ENCODE measurements at places on chromosomes 4 and X.

DNA sequence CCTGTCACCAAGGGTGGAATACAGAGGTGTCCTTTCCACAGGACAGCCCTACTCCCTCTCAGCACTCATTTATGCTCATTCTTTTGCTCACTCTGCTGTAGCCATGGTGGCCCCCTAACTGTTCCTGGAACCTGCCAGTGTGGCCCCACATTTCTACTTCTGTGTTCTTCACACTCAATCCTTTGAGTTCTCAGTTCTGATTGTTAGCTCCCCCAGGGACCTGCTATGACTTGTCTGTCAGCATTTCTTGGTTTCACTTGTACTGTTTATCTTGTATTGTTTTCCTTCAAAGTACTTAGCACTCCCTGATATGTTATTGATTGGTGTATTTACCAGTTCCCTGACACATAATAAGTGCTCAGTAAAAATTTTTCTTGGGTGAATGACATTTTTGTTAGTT, 14.9 kb downstream of the VBP1 start:
- DNase-seq: no peak

GRCh38 chr4:89469516-89469915, 161.9 kb upstream of the GPRIN3 start:
- DNase-seq: no peak

- DNase-seq: no peak
Observed at GRCh38 chr4:41296995-41297394, 40.3 kb downstream of the UCHL1 start.

GRCh38 chrX:134664202-134664601, 5.9 kb upstream of the PLAC1 start:
- DNase-seq: no peak

DNA sequence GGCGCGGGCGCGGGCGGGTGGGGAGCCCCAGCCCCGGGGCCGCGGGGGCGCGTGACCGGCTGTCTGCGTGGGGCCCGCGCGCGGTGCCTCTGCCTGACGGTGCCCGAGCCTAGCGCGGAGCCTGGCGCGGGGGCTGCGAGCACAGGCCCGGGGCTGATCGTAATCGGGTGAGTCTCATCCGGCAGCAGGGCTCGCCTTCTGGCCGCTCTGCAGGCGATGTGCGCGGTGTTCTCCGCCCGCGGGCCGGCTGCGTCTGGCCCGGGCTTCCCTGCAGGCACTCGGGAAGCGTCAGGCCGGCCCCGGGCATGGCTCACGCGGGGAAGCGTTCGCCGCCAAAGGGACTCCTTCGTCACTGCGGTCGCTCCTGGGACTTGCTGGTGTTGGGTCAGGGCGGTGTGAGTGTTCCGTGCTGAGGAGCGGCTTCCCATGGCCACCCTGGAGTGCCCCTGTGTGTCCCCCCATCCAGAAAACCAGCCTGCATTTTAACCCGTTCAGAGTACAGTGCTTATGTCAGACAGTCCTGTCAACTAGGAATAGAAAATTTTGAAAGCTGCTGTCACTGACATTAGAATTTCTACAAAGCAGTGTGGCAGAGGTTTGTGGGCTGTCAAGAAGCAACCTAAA, 40.6 kb downstream of the FAM149A start:
- DNase-seq: no peak

DNA sequence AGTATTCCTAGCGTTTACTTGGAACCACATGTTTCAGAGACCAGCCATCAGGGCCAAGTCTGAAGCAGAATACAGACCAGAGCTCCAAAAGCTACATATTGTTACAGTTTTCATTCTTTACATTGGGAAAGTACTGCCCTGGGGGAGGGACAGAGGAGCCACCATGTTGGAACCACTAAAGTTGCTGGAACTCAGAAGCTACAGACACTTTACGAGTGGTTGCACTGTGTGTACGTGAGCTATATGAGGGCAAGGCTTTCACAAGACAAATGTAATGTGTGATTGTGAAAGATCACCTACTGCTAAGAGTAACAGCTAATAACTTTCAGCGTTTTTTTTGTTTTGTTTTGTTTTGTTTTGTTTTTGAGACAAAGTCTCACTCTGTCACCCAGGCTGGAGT, 11.7 kb downstream of the GPC3 start:
- no peak for DNase-seq

GRCh38 chr4:152162331-152162697, 373.6 kb downstream of the FBXW7 start:
- no peak for DNase-seq
